ENCODE measurements at places on chromosomes 3 and 15. TPM values are rescaled to one million over a fixed set of nuclear protein-coding genes. Genes with fewer than 3 reads are reported as not detected.

GRCh38 chr3:30779686-30780287 lies 114.7 kb downstream of the GADL1 start:
- DNase-seq = no peak

GRCh38 chr3:61808526-61808925 lies 247.2 kb downstream of the PTPRG start:
- DNase-seq = peak; percentile 70

PLCH1 gene
- total RNA-seq = 0.09 TPM

DNA sequence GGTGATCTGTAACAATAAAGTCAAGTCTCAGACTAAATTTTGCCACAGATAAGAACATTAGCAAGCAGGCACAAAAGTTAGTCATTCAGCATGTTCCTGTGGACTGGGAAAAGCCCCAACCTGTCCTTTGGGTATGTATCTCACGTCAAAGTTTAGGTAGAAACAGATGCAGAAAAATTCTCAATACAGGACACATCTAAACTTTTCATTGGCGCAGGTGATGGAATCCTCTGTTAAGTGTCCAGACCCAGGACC lies 120.6 kb downstream of the ATG7 start:
- DNase-seq = no peak

DNA sequence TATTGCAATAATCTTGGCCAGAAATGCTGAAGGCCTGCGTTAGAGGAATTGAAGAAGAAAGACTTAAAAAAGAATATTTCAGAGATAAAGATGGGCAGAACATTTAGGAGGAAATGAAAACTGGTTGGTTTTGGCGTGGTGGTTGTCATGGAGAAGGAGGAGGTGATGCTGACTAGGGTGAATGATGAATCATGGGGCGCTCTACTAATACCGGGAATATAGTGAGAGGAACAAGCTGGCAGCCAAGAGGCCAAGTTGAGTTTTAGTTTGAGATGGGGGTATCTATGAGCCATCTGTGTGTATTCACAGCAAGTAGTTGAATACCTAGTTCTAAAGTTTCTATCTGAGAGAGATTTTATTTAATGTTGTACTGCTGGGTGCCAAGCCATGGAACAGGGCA lies 6.8 kb upstream of the GAP43 start:
- DNase-seq = no peak

Measured in heart left ventricle (tissue), 16 donors.